CD4-positive, alpha-beta T cell (primary cell): ENCODE measurements at places on chromosomes 2 and 18.

DNA sequence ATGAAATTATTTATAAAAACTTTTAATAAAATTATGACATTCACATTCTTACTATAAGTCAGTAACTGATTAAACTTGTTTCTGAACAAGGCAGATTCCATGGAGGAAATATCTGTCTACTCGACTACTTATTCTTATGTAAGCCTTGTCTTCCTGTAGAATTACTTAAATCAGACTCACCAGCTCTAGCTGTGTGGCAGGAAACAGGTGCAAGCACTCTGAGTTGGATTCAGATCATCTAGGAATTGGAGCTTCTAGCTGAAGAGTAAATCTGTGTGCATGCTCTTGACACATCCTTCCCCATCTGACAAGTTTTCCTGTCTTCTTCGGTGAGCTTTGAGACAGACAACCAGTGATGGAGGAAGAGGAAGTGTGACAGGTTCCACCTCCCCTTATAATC lies 284.7 kb downstream of the TRIB2 start:
- DNase-seq: no peak

- DNase-seq: no peak
Observed at GRCh38 chr2:235960011-235960715, 208.0 kb downstream of the GBX2 start.

DNA sequence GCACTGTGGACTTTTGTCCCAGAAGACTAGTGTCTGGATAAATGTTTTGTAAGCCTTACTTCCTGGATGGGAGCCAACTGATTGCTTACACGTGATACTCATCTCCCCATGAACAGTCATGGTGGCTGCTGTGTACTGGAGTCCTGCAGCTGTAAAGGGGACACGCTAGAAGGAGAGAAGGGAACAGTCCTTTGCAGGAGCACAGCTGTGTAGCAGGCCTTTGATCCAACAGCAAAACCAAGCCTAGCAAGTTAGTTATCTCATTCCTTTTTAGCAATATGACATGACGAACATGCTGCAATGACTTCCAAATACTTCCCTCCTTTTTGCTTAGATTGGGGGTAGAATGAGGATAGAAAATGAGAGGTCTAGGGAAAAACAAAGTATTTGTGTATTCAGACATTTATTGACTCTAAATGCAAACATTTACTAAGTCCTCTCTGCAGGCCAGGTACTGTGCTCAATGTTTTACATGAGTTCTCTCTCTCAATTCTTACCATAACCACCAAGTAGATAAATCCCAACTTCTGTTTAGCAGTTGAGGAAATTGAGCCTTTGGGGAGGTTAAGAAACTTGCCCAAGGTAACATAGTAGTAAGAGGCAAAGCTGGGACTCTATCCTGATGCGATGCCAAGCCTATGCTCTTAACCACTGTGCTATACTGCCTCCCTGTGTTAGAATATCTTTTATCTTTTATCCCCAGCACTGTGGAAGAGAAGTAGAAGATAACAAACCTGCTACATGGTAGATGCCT lies 55.4 kb upstream of the CD28 start:
- no peak for DNase-seq

GRCh38 chr2:188983427-188984064 lies 9.4 kb downstream of the COL3A1 start:
- DNase-seq: no peak

- no peak for DNase-seq
Observed at GRCh38 chr2:64770137-64770780, 116.5 kb upstream of the SERTAD2 start.

- peak; percentile 69 for DNase-seq
Observed at GRCh38 chr18:13376841-13377351, 158.3 kb downstream of the LDLRAD4 start.

DNA sequence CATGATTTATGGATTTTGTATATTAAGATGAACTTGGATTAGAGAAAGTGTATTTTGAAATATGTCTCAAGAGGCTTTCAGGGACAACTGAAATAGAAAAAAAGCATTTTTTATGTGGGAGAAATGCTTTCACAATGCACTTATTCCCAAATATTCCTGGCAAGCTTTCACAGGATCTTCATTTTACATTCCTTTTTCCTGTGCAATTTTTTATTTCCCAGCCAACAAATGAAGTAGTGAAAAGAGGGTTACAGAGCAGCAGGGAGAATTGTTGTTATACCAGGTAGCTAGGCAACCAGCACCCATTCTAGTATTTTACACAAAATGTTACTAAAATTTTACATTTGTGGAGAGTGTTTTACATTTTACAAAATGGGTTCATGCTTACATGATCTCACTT lies 167.0 kb upstream of the RPRM start:
- no peak for DNase-seq

DNA sequence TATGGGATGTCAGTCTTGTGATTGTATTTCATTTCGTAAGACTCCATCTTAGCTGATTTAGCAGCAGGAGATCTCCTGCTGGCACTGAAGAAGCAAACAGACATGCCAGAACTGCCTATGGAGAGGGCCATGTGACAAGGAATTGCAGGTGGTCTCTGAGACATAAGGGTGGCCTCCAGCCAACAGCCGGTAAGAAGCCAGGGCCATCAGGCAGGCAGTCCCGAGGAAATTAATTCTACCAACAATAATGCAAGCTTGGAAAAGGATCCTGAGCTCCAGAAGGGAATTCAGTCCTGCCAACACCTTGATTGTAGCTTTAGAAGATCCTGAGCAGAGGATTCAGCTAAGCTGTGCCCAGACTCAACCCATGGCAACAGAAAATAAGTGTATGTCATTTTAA lies 87.1 kb upstream of the DNAJC10 start:
- DNase-seq: no peak
